ENCODE measurements at places on chromosomes 11 and 22. TPM values are rescaled to one million over a fixed set of nuclear protein-coding genes. Genes with fewer than 3 reads are reported as not detected.

GRCh38 chr22:40004836-40005235 is 10.1 kb downstream of the FAM83F start:
- no peak for DNase-seq

Gene SLC22A8
- 0.21 TPM for polyA plus RNA-seq

GRCh38 chr11:43035086-43035485 is 276.7 kb upstream of the API5 start:
- DNase-seq: no peak

Gene KCNE3
- polyA plus RNA-seq: 12.5 TPM

DNA sequence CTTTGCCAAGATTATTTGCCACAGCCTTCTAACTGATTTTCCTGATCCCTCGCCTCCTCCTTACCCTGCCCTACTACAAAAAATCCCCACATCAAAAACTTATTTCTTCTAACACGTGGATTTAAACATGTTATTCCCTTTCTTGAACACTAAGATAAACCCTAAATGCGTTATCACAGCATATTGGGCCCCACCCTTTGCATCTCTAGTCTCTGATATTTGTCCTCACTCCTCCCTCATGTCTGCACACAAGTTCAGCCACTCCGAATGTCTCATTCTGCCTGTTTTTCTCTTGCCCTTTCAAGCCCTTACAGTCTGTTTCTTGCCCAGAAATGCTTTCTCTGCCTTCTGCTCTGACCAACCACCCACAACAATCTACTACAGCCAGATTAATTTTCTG is 10.6 kb upstream of the ACER3 start:
- DNase-seq: no peak

DNA sequence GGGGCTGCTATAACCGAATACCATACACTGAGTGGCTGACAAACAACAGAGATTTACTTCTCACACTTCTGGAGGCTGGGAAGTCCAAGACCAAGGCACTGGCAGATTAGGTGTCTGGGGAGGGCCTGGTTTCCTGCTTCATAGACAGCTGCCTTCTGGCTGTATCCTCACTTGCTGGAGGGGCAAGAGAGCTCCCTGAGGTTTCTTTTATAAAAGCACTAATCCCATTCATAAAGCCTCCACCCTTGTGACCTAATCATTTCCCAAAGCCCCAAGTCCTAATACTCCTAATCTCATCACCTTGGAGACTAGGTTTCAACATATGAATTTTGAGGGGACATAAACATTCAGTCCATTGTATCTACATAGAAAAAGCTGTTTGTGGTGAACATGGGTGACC is 131.8 kb downstream of the KIRREL3 start:
- no peak for DNase-seq

DNA sequence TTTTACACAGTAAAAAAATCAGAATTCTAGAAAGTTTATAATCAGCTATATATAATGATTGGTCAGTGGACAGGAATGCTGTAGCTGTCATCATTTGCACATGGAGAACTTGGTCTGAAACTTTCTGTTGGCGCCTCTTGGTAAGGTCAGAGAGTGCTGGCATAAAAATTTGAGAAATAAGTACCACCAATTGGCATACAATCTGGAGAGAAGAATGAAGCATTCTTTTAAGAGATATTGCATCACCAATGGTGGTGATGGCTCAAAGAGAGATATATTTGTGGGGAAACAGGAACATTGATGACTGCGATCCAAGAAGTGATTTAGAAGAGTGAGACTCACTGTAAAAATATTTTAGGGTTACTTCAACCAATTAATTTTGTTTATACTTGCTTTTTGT is 19.8 kb upstream of the OOSP1 start:
- DNase-seq: no peak

DNA sequence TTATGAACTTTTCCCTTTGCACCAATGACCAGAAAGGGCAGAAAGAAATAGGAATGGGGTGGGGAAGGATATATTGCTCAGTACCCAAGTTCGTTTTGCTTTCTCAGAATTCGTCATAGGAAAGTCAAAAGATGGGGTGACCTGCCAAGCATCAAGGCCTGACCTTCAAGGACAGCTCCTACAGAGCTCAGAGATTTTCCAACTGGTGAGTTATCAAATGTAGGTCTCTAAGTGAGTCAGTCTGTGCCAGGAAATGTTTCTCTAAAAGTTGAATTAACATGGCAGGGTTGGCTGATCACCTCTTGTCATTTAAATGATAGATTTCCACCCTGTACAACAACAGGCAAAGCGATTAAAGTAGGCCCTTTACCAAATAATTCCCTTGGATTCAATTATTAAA is 307.2 kb downstream of the CADM1 start:
- no peak for DNase-seq

DNA sequence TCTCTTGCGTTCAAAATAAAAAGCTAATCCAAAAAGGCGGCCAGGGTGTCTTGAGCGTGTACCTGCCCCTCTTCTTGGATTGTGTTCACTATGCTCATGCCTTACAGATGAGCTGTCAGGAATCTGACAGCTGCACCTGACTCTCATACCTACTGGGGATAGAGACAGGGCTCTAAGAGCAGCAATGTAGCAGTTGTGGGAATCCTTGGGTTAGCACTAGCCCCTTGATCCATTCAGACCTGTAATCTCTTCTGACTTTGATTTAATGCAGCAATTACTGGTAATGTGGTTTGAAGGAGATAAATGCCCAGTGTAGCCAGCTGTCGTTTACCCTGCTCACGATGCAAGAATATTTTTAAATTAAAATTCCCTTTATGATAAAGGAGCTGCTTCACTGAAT is 145.8 kb downstream of the APOL5 start:
- DNase-seq: no peak

DNA sequence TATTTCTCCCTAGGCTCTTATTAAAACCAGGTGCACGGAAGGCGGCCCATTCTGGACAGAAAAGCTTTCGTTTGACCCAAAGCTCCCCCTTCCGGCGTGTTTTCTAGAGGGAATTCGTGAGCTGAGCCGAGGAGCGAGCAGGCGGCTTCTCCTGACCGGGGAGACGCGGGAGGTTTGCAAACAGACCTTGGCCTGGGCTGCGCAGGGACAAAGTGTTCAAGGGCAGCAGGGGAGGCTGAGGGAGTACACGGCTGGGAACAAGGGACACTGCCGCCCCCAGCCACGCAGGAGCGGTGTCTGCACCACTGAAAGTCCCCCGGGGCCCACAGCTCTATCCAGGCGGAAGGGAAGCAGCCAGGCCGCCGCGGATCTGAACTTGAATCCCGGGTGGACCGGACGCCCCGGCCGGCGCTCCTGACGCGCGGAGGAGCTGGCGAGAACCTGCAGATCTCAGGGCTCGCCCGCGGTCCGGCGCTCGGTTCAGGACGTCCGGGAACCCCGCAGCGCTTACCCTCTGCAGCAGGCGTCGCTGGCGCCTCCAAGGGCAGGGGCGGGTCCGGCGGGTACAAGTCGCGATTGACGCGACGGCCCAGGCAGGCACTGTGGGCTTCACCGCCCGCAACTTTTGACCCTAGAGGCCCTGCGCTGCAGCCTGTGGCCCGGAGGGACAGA is 101.9 kb downstream of the WT1 start:
- peak; percentile 63 for DNase-seq

- no peak for DNase-seq
Measured at GRCh38 chr11:78752494-78752893, 177.8 kb upstream of the NARS2 start.

Gene DEFB131B
- 1.9 TPM for polyA plus RNA-seq

- no peak for DNase-seq
Measured at GRCh38 chr11:67657300-67657699, 6.8 kb upstream of the ACY3 start.

Gene AQP11
- 2.8 TPM for polyA plus RNA-seq

DNA sequence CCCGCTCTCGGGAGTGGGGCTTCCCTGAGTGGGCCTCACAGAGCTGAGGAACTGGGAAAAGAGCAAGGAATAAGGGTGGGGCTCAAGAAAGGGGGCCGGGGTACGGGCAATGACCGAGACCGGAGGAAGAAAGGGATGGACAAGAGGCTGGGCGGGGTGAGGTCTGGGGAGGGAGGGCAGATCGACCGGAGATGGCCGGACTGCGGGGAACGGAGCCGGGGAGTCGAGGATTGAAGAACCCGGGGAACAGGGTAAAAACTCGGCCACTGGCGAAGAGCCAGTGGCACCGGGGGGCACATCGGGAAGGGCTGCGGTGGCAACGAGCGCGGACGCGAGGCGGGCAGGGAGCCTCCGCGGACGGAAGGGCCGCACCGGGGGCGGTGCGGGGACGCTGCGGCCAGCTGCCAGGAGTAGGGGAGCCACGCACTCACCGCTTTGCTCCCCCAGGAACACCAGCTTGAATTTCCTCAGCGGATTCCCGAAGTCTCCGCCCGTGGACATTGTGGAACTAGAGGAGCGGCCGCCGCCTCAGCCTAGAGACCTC is 667 bp downstream of the RAB6A start:
- peak; percentile 64 for DNase-seq

Gene B4GAT1
- 30.4 TPM for polyA plus RNA-seq

DNA sequence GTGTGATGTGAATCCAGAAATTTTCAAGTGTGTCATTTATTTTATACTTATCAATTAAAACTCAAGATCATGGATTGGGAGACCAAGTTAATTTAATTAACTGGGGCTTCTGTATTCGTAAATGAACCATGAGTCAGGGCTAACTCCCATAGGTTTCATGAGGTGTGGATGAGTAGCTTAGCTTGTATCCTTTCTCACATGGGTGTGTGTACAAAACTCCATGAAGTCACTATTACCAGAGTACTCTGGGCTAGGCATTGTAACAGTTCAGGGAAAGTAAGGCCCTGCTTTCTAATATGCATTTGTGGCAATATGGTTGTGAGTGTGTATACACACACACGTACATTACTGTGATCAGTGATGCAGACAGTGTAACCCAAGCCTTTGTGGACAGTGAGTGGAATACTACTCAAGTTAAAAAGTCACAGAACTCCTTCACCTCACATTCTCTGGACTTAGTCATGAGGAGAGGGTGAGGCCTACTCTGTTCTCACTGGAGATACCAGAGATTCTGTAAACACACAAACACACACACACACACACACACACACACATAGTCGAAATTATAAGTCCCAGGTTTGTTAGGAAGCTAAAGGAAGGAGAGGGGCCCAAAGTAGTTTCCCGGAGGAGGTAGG is 3.5 kb downstream of the CNTF start:
- no peak for DNase-seq

DNA sequence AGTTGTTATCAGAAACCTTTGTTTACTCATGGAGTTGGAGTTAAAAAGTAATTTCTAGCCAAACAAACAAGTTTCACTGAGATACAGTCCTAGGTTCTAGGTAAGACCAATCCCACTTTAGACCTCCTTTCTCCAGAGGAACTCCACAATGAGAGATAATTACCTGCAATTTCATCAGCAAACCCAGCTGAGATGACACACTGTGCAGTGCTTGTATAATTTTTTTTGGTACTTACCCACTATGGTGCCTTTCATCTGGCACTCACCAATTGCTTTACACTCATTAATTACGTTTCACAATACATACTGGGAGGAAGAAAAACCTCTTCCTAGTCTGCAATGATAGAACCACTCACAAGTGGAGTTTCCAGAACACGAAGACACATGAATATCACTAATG is 1.8 kb upstream of the MUC15 start:
- no peak for DNase-seq

DNA sequence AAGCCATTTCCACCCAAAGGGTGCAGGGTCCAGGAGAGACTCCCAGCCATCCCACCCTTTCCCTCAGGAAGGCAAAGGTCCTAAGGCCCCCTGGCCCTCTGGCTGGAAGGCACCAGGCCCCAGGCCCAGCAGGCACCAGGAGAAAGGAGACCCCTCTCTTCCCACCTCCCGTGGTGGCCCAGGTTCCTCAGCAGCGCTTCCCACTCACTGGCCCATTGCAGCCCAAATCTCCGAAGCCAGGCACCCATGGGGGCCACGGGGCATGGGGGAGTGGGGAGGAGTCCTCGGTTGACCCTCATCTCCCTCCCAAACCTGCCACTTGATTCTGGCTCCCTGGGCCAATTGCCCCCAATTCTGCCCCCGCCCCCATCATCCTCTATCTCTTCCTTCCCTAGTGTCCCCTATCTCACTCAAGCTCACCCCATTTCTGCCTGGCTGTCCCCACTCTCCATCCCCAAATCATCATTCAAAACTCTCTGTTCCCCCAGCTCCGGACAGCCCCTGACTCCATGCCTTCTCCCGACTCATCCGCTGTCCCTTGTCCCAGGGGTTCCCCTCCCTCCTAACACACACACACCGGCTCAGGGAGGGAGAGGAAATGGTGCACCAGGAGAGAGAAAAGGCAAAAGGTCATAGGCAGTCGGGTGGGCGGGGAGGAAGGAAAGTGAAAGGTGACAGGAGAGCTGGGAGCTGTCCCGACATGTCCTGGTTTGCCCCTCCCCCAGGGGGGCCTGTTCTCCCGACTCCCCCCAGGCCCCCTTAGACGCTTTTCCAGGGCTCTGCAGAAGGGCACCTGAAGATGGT is 1.2 kb downstream of the LIF start:
- peak; percentile 55 for DNase-seq

Gene PNPLA3
- 0.45 TPM for polyA plus RNA-seq

Gene APOA5
- polyA plus RNA-seq: not detected

DNA sequence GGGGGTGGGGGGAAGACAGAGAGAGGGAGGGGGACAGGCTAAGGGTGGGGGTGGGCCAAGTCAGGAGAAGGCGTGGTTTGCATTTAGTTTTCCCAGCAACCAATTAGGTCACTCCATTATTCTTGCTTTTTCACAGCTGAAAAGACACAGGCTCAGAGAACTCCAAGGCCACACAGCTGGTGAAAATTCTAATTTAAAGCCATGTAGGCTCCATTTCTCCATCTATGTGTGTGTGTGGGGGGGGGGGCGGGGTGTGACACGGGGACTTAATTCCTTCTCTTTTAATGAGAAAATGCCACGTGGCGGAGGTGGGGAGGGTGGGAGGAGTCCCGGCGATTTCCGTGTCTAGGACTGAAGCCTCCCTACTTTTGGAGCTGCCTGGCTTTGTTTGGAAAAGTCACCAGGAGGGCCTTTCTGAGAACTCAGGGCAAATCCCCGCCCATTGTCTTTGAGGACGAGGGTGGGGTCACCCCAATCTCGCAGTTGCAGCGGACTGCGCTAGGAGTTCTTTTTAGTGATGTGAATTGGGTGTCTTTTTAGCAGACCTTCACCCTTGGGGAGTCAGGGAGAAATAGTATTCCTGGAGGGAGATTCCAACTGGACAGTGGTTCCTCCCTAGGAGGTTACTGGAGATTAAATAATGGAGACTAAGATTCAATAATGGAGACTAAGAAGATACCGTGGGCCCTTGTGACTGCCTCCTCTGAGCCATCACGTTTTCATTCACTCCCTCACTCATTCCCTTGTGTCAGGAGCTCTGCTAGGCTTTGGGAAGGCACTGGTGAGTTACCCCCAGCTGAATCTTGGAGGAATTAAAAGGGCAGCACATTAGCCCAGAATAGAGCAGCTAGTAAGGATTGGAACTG is 36.4 kb upstream of the PTPRJ start:
- DNase-seq: no peak

GRCh38 chr22:46406349-46406748 is 70.8 kb downstream of the TRMU start:
- no peak for DNase-seq

GRCh38 chr22:30923168-30923900 is 45.2 kb downstream of the MORC2 start:
- no peak for DNase-seq

Gene PGA4
- 0.71 TPM for polyA plus RNA-seq
